GM12878 (cell line): ENCODE measurements at places on chromosomes 11 and 22. TPM values are rescaled to one million over a fixed set of nuclear protein-coding genes. Genes with fewer than 3 reads are reported as not detected.

- no peak overlapping the region for H3K27ac ChIP-seq
- H3K4me3 ChIP-seq: no peak overlapping the region
- H3K4me1 ChIP-seq: peaks cover 30% of the 10 kb centered on the region
Measured at GRCh38 chr11:67612751-67613150, 6.0 kb downstream of the NDUFV1 start.

- H3K4me3 ChIP-seq: peak overlapping the region; percentile 54; the same call in 1 of the 2 replicates
- H3K36me3 ChIP-seq: peaks cover 2% of the 10 kb centered on the region
- DNase-seq: no peak
- H3K27ac ChIP-seq: peak overlapping the region; percentile 68
Measured at GRCh38 chr11:456533-456932, 6.5 kb downstream of the PTDSS2 start.

- H3K27ac ChIP-seq: no peak overlapping the region
- H3K4me1 ChIP-seq: no peaks in the 10 kb centered on the region
- no peaks in the 10 kb centered on the region for H3K36me3 ChIP-seq
- H3K4me3 ChIP-seq: no peak overlapping the region
- no peak for DNase-seq
Measured at GRCh38 chr11:26937386-26937785, 56.5 kb upstream of the FIBIN start.

GRCh38 chr11:118485273-118485672 lies 42.0 kb upstream of the TTC36 start:
- H3K27me3 ChIP-seq: no peaks in the 10 kb centered on the region
- no peaks in the 10 kb centered on the region for H3K4me1 ChIP-seq
- no peak for DNase-seq
- H3K27ac ChIP-seq: no peak overlapping the region
- peaks cover 6% of the 10 kb centered on the region for H3K36me3 ChIP-seq

GRCh38 chr11:6437993-6438392 lies 2.8 kb downstream of the HPX start:
- no peak for DNase-seq
- no peak overlapping the region for H3K4me3 ChIP-seq
- H3K4me1 ChIP-seq: peaks cover 17% of the 10 kb centered on the region
- no peaks in the 10 kb centered on the region for H3K36me3 ChIP-seq
- H3K27ac ChIP-seq: no peak overlapping the region
- H3K27me3 ChIP-seq: no peaks in the 10 kb centered on the region

Gene PKNOX2
- not detected in 2 replicates for total RNA-seq

Gene CAPN1
- total RNA-seq: 167 and 186 TPM in 2 replicates

DNA sequence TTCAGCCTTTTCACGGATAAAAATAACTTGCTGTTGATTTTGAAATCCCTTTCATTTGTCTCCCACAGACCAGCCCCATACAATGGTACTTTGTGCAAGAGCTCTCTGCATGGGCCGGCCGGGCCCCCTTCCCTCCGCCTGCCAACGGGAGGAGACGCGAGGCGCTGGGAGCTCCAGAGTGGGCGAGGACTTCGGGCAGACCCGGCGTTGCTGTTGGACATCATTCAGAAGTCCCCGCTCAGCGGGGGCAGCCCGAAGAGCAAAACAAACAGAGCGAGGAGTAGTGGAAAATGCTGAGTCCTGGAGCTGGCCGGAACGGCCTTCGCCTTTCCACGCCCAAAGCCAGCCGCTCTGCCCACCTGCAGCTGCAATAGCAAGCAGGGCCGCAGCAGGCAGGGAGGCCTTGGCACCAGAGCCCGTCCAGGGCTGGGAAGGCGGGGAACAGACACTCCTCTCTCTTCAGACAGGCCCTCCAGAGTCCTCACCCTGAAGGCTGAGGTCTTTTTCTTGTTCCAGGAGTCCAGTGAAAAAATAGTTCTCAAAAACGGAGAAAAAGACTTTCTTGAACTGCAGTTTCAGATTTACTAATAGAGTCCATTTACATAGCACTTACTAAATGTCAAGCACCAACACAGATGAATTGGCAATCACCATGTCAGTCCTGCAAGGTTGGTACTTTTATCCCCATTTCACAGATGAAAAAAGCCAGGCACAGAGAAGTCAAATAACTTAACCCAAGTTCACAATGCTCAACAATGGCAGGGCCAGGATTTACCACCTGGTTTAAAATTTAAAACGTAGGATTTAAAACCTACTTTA lies 135.5 kb downstream of the ETS1 start:
- no peaks in the 10 kb centered on the region for H3K36me3 ChIP-seq
- H3K27ac ChIP-seq: no peak overlapping the region
- no peaks in the 10 kb centered on the region for H3K27me3 ChIP-seq
- no peak for DNase-seq

Gene C11orf52
- not detected in 2 replicates for total RNA-seq

Gene LRRC32
- 20.8 and 21.2 TPM in 2 replicates for total RNA-seq

DNA sequence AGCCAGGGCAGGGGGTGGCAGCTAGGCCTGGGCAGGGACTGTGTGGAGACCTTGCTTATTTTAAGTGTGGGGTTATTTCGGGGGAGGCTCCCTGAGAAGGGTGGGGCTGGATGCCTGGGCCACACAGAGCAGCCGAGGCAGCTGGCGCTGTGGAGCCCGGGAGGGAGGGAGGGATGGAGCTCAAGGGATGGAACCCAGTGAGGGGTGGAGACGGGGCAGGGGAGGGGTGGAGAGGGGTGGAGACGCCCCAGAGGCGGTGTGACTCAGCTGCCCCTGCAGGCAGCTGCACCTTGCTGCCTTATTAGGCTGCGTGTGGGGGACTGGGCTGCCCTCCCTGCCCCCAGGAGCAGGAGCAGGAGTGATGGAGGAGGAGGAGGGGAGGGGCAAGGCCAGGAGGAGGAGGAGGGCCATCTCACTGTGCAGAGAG lies 9.8 kb upstream of the TSSC4 start:
- peaks cover 67% of the 10 kb centered on the region for H3K4me1 ChIP-seq
- no peaks in the 10 kb centered on the region for H3K27me3 ChIP-seq
- H3K36me3 ChIP-seq: peaks cover 46% of the 10 kb centered on the region
- no peak for DNase-seq

- H3K36me3 ChIP-seq: no peaks in the 10 kb centered on the region
- no peak for DNase-seq
- H3K4me1 ChIP-seq: no peaks in the 10 kb centered on the region
Measured at GRCh38 chr11:70590356-70590991, 192.1 kb downstream of the CTTN start.

DNA sequence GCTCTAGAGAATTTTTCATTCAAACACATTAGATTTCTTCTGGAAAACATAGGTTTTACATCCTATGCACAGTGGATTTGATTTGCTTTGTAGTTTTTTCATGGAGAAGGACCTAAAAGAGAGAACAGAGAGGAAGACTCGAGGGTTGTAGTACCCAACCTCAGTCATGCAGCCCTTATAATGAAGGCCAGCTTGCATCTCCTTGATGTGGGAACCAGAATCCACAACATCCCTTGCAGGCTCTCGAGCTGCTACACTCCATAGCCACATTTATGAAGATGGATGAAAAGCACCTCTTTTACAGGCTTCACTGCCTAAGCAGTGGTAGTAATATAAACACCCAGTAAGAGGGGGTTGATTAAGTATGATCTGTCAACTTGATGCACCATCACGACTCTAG lies 9.5 kb upstream of the OR5B12 start:
- H3K4me1 ChIP-seq: no peaks in the 10 kb centered on the region
- DNase-seq: no peak
- no peaks in the 10 kb centered on the region for H3K36me3 ChIP-seq
- H3K27me3 ChIP-seq: no peaks in the 10 kb centered on the region
- no peak overlapping the region for H3K27ac ChIP-seq
- no peak overlapping the region for H3K4me3 ChIP-seq

Gene CBLIF
- not detected in 2 replicates for total RNA-seq

Gene CSNK1E
- 89.9 and 98.8 TPM in 2 replicates for total RNA-seq

DNA sequence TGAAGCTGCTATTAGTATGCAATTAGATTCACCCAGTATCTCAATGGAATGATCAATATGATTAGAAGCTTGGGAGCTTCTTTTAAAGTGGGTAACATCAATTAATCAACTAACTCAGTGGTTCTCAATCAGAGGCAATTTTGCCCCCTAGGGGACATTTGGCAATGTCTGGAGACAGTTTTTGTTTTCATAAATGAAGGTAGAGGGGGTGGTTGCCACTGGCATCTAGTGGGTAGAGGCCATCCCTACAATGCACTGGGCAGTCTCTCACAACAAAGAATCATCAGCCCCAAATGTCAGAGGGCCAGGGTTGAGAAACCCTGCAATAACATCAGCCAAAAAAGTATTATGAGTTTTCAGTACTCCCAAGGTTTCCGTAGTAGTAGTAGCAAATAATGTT lies 5.9 kb upstream of the AMOTL1 start:
- H3K4me3 ChIP-seq: no peak overlapping the region
- no peak overlapping the region for H3K27ac ChIP-seq

GRCh38 chr22:23053912-23054530 lies 16.3 kb upstream of the GNAZ start:
- peaks cover 13% of the 10 kb centered on the region for H3K4me1 ChIP-seq
- H3K27ac ChIP-seq: no peak overlapping the region; the same call in 1 of the 2 replicates
- no peak for DNase-seq

DNA sequence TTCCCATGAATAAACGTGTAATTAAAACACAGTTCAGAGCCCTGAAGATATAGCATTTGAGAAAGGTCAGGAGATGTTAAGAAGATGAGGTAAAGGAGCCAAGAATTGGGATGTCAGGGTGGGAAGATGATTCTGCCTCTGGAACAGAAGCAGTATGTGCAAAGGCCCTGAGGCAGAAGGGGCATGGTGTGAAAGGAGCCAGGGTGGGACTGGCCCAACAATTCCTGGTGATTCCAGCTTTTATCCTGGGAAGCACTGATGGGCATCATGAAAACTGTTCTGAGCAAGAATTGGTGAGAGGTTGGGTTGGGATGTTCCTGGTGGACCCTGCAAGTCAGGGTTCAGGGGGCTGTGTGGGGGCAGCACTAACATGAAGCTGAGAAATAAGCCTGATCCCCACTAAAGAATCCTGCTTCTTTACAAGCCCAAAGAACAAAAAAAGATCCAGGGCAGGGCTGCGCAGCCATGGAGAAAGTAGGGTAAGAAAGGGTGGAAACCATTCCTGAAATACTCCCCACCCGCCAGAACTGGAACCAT lies 2.5 kb upstream of the FXYD6 start:
- no peak overlapping the region for H3K4me3 ChIP-seq
- H3K27me3 ChIP-seq: peaks cover 14% of the 10 kb centered on the region
- no peaks in the 10 kb centered on the region for H3K36me3 ChIP-seq
- H3K4me1 ChIP-seq: no peaks in the 10 kb centered on the region

Gene KRTAP5-7
- total RNA-seq: not detected in 2 replicates

- H3K36me3 ChIP-seq: no peaks in the 10 kb centered on the region
- no peak for DNase-seq
- H3K4me3 ChIP-seq: peak overlapping the region; percentile 70
- no peaks in the 10 kb centered on the region for H3K4me1 ChIP-seq
- peak overlapping the region; percentile 92 for H3K27ac ChIP-seq
Measured at GRCh38 chr11:57762235-57762861, 746 bp downstream of the CTNND1 start.

DNA sequence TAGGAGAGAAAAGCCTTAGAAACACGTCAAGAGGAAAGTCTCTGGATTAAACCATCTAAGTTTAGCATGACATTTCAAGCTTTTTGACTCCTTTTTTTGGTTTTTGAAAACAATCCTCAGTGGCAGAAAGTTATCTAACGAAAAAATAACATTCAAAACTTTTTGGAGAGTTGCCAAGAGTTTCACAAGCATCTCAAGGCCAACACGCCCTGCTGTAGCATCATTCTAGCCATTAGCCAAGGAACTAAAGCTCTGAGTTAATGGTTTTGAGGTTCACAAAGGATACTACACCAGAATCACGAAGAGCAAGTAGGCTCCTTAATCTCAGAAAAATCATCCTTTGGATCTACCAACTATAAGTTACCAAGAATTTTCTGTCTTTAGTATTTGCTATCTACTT lies 94.8 kb downstream of the PICALM start:
- no peaks in the 10 kb centered on the region for H3K27me3 ChIP-seq
- no peak overlapping the region for H3K4me3 ChIP-seq
- H3K27ac ChIP-seq: no peak overlapping the region
- H3K36me3 ChIP-seq: peaks cover 10% of the 10 kb centered on the region

DNA sequence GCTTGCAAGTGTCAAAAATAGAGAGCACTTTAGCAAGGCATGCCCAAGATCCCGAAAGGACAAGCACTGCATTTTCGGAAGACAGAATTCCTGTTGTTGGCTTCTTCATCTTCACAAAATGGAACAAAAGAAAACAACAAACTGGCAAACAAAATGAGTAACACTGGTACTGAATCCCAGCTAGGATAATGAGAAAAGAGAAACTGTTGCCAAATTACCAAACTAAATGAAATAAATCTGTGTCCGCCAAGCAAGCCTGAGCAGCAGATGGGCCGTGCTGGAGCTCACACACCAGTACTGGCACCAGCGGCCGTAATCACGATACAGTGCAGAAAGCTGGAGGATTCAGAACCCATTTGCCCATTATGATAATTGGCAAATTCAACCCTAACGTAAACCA lies 30.6 kb downstream of the TUB start:
- no peak overlapping the region for H3K27ac ChIP-seq
- no peak overlapping the region for H3K4me3 ChIP-seq
- DNase-seq: no peak
- no peaks in the 10 kb centered on the region for H3K4me1 ChIP-seq
- H3K36me3 ChIP-seq: no peaks in the 10 kb centered on the region; the same call in 1 of the 2 replicates

DNA sequence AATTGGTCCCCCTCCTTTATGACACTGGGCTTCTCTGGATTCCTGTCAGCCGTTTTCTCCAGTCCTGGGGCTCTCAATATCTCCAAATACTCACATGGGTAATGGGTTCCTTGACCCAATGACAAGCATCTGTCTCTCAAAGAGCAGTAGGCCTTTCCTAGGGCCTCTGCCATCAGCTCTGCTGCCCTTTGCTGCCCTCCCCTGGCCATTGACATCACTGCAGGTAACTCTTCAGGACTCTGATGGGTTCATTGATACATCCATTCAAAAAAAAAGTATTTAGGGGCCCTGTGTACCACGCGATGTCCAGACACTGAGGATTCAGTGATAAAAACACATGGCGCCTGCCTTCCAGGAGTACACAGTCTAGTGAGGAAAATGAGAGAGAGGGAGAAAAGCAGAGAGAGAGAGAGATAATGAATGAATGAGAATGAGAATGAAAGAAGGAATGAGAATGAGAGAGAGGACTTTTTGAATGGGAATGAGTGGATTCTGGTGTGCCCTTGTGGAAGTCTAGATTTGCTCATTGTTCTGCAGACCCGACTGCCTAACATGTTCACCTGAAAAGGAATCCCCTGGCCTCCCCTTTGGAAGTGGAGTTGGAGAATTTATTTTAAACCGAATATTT lies 42.6 kb upstream of the OLFML1 start:
- no peak overlapping the region for H3K4me3 ChIP-seq
- H3K36me3 ChIP-seq: no peaks in the 10 kb centered on the region
- no peaks in the 10 kb centered on the region for H3K27me3 ChIP-seq
- no peak overlapping the region for H3K27ac ChIP-seq

DNA sequence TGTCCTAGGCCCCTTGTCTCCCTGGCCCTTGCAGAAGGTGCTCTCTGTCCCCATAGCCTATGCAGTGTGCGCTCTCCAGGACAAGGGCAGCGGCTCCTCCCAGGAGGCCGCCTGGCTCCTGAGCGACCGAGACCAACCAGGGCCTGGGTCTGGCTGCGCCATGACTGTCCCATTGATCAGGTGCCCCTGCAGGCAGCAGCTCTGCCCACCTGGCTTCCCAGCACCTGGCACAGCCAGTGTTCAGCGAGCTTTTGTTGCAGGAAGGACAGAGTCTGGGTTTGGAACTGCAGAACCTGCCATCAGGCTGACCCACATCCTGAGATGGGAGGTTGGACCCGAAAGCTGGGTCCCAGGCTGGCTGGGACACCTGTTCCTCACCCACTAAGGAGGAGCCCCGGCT lies 1001.1 kb downstream of the BRD1 start:
- no peak overlapping the region for H3K27ac ChIP-seq
- no peaks in the 10 kb centered on the region for H3K36me3 ChIP-seq
- no peak for DNase-seq
- H3K4me3 ChIP-seq: no peak overlapping the region

- H3K4me1 ChIP-seq: peaks cover under 1% of the 10 kb centered on the region; the same call in 1 of the 2 replicates
- no peak for DNase-seq
- no peak overlapping the region for H3K27ac ChIP-seq
- H3K27me3 ChIP-seq: 0 out of 2 replicates have a peak, but pooled peaks cover 3% of the 10 kb centered on the region
- H3K36me3 ChIP-seq: no peaks in the 10 kb centered on the region
- H3K4me3 ChIP-seq: no peak overlapping the region
Measured at GRCh38 chr22:28925916-28926315, 42.5 kb downstream of the ZNRF3 start.
